ENCODE measurements at places on chromosomes 13 and 19.

DNA sequence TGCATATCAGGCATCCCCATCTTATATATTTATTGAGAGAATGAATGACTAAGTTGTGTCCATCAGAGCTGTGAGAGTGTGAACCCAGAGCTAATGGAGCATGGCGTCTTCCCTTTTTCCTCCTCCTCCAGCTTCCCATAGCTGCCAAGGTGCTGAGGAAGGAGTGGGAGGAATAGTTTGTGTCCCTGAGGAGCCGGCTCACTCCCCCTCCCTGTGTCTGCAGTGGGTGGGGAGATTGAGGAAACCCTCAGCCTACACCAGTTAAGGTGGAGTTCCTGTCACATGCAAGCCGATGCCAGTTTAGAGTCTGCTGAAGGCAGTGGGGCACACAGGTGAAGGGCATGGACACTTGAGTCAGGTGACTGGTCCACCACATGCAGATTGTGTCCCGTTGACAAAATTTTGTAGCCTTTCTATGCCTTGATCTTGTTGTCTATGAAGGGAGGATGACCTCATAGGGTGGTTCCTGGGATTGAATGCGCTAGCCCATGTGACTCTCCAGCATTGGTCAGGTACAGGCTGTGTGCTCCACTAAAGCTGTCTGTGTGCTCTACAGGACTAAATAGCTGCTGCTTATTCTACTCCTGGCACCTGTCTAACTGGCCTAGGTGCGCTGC is 47.6 kb upstream of the GPI start:
- H3K27me3 ChIP-seq = no peaks in the 10 kb centered on the region
- peaks cover 10% of the 10 kb centered on the region for H3K36me3 ChIP-seq
- H3K4me1 ChIP-seq = no peaks in the 10 kb centered on the region

- no peaks in the 10 kb centered on the region for H3K36me3 ChIP-seq
- H3K4me1 ChIP-seq = no peaks in the 10 kb centered on the region
- no peaks in the 10 kb centered on the region for H3K27me3 ChIP-seq
- no peak for DNase-seq
- H3K4me3 ChIP-seq = no peak overlapping the region
Observed at GRCh38 chr19:41096353-41096752, 8.1 kb downstream of the CYP2A13 start.

DNA sequence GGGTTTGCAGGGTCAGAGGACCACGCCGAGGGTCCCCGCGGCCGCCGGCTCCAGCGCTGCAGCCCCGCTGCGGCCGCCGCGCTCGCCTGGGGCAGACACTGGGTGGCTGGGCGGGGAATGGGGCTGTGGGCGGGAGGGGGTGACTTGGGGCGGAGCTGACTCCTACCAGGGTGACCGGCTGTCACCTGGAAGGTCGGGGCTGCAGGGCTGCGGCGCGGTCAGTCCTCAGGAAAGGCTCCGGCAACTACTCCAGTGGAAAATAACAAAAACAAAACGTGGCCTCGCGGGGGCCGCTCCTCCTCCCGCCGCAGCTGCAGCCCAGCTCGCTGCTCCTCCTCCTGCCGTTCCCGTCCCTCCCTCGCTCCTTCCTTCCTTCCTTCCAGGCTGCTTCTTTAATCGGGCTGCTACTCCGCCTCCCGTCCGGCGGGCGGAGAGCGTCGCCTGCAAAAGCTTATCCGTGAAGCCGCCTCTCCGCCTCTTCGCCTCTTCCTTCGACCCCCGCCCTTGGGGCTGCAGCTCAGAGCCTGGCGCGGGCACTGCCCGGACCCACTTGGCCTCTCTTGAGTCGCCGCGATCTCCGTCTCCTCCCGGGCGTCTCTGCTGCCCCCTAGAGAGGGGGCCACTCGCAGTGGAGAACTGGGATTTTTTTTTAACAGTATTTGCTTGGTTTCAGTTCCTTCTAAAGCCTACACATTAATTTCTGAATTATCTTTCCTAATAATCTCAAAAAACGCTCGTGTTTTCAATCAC is at the start of gene TBC1D4:
TBC1D4 (minus strand) TSS at position 100 of the 750 bp plus-strand sequence. CDS start 402 bp downstream, outside the sequence.
- peaks cover 12% of the 10 kb centered on the region for H3K4me1 ChIP-seq
- peak within 1 kb of the TSS; percentile 66 for H3K27ac ChIP-seq
- H3K36me3 ChIP-seq = no peaks in the 10 kb centered on the region
- DNase-seq = peak; percentile 84

GRCh38 chr19:8811315-8812172 is 20.6 kb downstream of the ZNF558 start:
- H3K27ac ChIP-seq = no peak overlapping the region
- H3K27me3 ChIP-seq = no peaks in the 10 kb centered on the region
- no peak for DNase-seq
- peaks cover 15% of the 10 kb centered on the region for H3K36me3 ChIP-seq

DNA sequence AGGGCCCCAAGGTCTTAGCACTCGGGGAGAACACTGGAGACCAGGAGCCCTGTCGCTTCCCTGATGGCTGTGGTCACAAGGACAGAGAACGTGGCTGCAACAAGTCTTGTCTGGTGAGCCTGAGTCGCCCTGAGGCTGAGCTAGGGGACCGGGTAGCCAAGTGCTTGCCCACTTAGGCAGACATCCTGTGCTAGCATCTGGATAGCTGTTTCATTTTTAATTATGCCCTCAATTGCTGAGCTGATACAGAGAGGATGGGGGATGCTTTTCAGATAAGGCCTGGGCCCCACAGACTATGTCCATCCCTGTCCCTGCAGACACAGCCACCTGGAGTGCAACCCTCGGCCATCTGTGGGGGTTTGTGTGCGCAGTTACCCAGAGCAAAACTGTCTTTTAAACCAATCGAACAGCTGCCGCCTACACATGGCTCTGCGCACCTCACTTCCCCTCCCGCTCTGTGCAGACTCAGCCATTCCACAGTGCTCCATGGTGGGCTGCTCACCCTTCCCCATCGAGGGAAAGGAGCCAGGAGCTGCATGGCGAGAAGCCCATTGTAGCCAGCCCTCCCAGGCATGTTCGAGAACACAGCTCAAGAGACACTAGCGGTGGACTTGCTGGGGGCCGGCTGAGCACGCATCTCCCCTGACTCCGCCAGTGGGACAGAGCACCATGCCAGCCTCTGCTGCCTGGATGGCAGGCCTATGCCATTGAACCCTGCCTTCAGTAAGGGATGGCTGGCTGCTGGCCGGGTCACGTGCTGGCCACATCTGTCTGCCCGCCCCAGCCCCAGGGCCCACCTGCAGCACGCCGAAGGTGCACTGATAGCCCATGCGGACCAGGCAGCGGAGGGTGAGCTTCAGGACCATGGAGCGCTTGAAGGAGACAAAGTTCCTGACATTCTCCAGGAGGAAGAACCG is 19.4 kb upstream of the EIF3G start:
- H3K4me1 ChIP-seq = no peaks in the 10 kb centered on the region
- H3K27me3 ChIP-seq = no peaks in the 10 kb centered on the region
- DNase-seq = no peak
- no peak overlapping the region for H3K27ac ChIP-seq
- H3K36me3 ChIP-seq = peaks cover 3% of the 10 kb centered on the region
- H3K4me3 ChIP-seq = no peak overlapping the region

DNA sequence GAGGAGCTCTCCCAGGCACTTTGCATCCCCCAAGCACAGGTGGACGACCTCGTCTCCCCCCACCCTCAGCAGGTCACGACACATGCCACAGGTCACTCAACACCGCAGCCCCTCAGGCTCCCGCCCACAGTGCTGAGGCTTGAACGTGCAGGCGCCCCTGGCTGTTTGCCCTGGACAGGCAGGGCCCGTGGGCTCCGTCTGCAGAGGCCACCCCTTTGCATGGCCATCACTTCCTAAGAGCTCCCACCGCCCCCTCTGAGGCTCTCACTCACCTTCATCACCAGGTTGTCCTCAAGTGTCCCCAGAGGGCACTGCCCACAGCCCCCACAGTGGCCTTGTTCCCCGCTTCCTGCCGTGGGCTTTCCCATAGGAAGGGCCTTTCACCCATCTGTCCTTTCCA is 132.1 kb upstream of the MCF2L start:
- H3K27ac ChIP-seq = no peak overlapping the region
- no peaks in the 10 kb centered on the region for H3K27me3 ChIP-seq
- H3K4me3 ChIP-seq = no peak overlapping the region

DNA sequence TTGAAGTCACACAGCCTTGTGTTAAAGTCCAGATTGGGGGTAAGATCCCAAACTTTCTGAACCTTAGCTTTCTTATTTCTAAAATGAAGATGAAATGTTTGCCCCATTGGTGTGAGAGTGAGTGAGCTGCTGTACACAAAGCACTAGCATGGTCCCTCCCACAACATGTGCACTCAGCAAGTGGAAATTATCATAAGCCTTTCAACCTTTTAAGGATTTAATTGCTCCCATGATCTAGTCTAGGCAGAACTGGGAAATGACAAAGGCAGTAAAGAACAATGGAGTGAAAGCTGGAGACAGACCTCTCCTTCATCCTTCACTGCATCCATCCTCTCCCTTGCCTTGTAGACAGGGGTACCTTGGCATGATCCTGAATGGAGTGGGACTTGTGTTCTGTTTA is 76.0 kb upstream of the GPR12 start:
- H3K27me3 ChIP-seq = no peaks in the 10 kb centered on the region
- H3K36me3 ChIP-seq = no peaks in the 10 kb centered on the region
- H3K4me1 ChIP-seq = no peaks in the 10 kb centered on the region
- no peak overlapping the region for H3K27ac ChIP-seq

DNA sequence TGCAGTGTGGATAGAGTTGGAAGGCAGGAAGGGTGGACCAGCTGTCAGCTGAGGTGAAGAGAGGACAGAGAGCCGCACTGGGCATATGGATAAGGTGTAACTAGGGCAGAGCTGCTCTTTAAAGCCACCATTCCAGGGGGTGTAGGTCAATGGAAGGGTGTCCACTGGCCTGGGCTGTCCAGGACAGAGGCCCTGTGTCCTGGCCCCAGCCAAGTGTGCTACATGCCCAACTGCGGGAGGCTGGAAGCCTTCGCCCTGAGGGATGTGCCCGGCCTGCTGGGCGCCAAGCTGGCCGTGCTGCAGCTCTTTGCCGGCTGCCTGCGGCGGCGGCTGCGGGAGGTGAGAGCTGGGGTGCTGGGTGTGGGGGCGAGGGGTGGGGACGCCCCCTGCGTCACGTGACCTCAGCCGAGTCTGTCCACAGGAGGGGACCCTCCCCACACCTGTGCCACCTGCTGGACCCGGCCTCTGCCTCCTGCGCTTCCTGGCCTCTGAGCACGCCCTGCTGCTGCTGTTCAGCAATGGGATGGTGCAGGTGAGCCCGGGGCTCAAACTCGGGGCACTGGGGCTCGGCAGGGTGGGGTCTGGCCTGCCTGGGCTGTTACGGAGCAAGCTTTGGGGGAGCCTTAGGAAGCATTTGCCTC is 9.8 kb downstream of the PLK5 start:
- H3K4me3 ChIP-seq = no peak overlapping the region
- no peak overlapping the region for H3K27ac ChIP-seq
- H3K27me3 ChIP-seq = no peaks in the 10 kb centered on the region
- no peaks in the 10 kb centered on the region for H3K36me3 ChIP-seq
- no peak for DNase-seq

GRCh38 chr13:99287551-99287950 is 19.6 kb downstream of the GPR183 start:
- no peak for DNase-seq
- peaks cover 24% of the 10 kb centered on the region for H3K4me1 ChIP-seq
- H3K36me3 ChIP-seq = no peaks in the 10 kb centered on the region

GRCh38 chr13:96020155-96020575 is 33.0 kb downstream of the UGGT2 start:
- DNase-seq = peak; percentile 57
- H3K4me3 ChIP-seq = no peak overlapping the region
- H3K36me3 ChIP-seq = no peaks in the 10 kb centered on the region

GRCh38 chr13:94859811-94860210 is 147.5 kb upstream of the SOX21 start:
- no peaks in the 10 kb centered on the region for H3K36me3 ChIP-seq
- no peak overlapping the region for H3K4me3 ChIP-seq
- no peak for DNase-seq
- H3K27ac ChIP-seq = no peak overlapping the region
- no peaks in the 10 kb centered on the region for H3K27me3 ChIP-seq

- DNase-seq = no peak
- no peaks in the 10 kb centered on the region for H3K36me3 ChIP-seq
- H3K4me3 ChIP-seq = no peak overlapping the region
- H3K27me3 ChIP-seq = no peaks in the 10 kb centered on the region
- H3K4me1 ChIP-seq = no peaks in the 10 kb centered on the region
Observed at GRCh38 chr13:93001866-93002461, 224.6 kb upstream of the GPC6 start.

- H3K4me3 ChIP-seq = no peak overlapping the region
- no peaks in the 10 kb centered on the region for H3K36me3 ChIP-seq
- H3K27me3 ChIP-seq = no peaks in the 10 kb centered on the region
- H3K27ac ChIP-seq = no peak overlapping the region
Observed at GRCh38 chr13:79749984-79750551, 269.1 kb downstream of the NDFIP2 start.

DNA sequence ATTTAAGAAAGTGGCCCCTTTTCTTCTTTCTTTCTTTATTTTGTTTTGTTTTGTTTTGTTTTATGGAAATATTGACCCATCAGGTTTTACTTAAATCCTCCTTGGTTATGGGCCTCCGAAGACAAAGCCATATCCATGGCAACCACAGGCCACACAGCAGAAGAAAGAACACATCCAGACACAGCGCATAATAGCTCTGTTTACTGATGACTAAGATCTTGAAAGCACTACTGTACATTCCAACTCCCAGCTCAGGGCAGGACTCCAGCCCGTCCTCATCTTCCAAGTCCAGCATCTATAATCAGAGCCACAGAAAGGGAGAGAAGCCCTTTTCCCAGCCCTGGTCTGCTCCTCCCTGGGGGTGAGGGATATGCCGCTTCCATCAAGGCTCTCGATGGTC is 84.3 kb downstream of the NUFIP1 start:
- H3K36me3 ChIP-seq = no peaks in the 10 kb centered on the region
- H3K27ac ChIP-seq = peak overlapping the region; percentile 14
- H3K27me3 ChIP-seq = no peaks in the 10 kb centered on the region
- peak; percentile 56 for DNase-seq
- H3K4me3 ChIP-seq = no peak overlapping the region

GRCh38 chr13:20680416-20681080 is 23.0 kb upstream of the IL17D start:
- DNase-seq = no peak
- H3K27ac ChIP-seq = no peak overlapping the region
- H3K36me3 ChIP-seq = no peaks in the 10 kb centered on the region
- no peak overlapping the region for H3K4me3 ChIP-seq
- H3K4me1 ChIP-seq = no peaks in the 10 kb centered on the region

DNA sequence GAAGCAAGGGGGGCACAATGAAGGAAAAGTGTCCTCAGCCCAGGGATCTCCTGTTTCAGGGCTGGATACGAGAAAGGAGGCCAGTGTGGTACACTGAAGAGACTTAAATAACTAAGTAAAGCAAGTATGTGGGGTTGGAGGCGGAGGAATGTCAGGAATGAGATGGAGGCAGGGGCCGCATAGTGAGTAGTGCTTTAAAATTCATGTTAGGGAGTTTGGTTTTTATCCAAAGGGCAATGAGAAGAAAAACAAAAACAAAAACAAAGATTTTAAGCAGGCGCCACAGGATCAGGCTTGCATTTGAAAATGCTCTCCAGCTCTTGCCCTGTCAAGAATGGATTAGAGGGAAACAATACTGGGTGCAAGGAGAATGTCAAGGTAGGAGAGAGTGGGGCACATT is 273.4 kb downstream of the DCLK1 start:
- no peak overlapping the region for H3K27ac ChIP-seq
- H3K27me3 ChIP-seq = no peaks in the 10 kb centered on the region
- H3K4me3 ChIP-seq = no peak overlapping the region
- no peak for DNase-seq

GRCh38 chr13:93235258-93236015 is 8.8 kb downstream of the GPC6 start:
- no peak overlapping the region for H3K4me3 ChIP-seq
- H3K27me3 ChIP-seq = no peaks in the 10 kb centered on the region
- H3K4me1 ChIP-seq = no peaks in the 10 kb centered on the region

GRCh38 chr13:40207001-40207478 is 459.4 kb downstream of the FOXO1 start:
- DNase-seq = peak; percentile 39
- peak overlapping the region; percentile 63 for H3K27ac ChIP-seq
- no peaks in the 10 kb centered on the region for H3K36me3 ChIP-seq
